Temporal lobe (tissue), 4 donors: ENCODE measurements at places on chromosomes 12 and 14. TPM values are rescaled to one million over a fixed set of nuclear protein-coding genes. Genes with fewer than 3 reads are reported as not detected.

Gene NTF3
- total RNA-seq, result 7.1 TPM

Gene CCDC177
- total RNA-seq, result 4.2 TPM

Gene PIANP
- 3.4 TPM for total RNA-seq

Gene PPP1R3E
- 3.0 TPM for total RNA-seq

Gene C12orf50
- total RNA-seq, result not detected

Gene ERBB3
- total RNA-seq, result 6.4 TPM

Gene CDKN1B
- 107 TPM for total RNA-seq

Gene DPF3
- total RNA-seq, result 4.9 TPM

Gene CLEC14A
- 3.2 TPM for total RNA-seq

Gene LALBA
- total RNA-seq, result not detected

Gene NEDD8
- 57.3 TPM for total RNA-seq

Gene RTL1
- not detected for total RNA-seq

Gene KRT78
- total RNA-seq, result not detected

Gene CD27
- 0.25 TPM for total RNA-seq

Gene RND1
- 27.5 TPM for total RNA-seq

Gene LRCOL1
- not detected for total RNA-seq

Gene ACSS3
- total RNA-seq, result 6.9 TPM

Gene TCL1A
- total RNA-seq, result not detected

Gene TAS2R43
- 4.9 TPM for total RNA-seq

Gene FOXG1
- 54.8 TPM for total RNA-seq

Gene RIC8B
- 23.4 TPM for total RNA-seq

Gene AKAP3
- 1.5 TPM for total RNA-seq
